ENCODE measurements at places on chromosomes 5 and 9.

DNA sequence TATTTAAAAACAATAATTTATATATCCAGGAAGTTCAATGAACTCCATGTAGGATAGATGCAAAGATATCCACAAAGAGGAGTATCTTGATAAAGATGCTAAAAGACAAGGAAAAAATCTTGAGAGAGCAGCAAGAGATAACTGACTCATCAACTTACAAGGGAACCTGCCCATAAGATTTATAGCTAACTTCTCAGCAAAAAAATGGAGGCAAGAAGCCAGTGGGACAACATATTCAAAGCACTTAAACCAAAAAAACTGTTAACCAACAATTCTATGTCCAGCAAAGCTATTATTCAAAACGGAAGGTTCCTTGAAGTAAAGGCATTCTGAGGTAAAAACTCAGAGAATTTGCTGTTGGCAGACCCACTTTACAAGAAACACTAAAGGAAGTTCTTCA is 20.3 kb downstream of the RABGAP1 start:
- DNase-seq, result no peak

GRCh38 chr5:61332358-61332749 is 296 bp downstream of the ZSWIM6 start:
- DNase-seq, result peak; percentile 56

GRCh38 chr5:6222121-6222520 is 156.2 kb downstream of the MED10 start:
- no peak for DNase-seq

GRCh38 chr5:172860520-172861443 is 26.7 kb downstream of the ERGIC1 start:
- peak; percentile 88 for DNase-seq
